ENCODE measurements at places on chromosomes 2 and 18.

DNA sequence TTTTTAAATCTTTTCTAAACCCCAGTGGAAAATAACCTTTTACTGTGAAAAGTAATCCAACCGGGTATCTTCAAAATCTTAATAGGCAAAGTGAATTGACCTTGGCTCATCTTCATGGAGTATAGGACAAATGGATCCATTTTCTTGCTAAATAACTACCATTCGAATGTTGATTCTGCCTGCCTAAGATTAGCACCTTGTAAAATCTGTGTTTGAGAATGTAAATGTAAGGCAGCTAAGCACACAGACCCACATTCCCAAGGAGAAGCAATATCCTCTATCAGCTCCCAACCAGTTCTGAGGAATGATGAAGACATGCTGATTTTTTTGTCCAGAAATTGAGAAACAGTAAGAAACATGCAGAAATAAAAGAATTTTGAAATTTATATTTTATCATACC, 509.8 kb upstream of the SMIM21 start:
- DNase-seq: no peak

DNA sequence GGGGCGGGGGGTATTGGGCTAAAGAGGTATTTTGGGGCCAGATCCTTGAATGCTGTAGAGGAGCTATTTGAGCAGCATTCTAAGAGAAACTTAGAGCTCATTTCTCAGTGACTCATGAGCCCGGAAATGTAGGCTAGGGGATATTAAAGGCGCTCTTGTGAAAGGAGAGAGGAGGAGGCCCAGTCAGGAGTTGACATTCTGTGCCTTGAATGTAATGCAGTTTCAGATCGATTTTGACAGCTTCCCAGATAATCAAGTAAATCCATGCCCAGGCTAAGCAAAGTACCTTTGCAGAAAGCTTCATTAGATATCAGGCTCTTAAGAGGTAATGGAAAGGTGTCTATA, 1.5 kb downstream of the CAB39 start:
- DNase-seq: peak; percentile 45

GRCh38 chr2:88159481-88159880, 10.7 kb upstream of the THNSL2 start:
- DNase-seq: no peak

GRCh38 chr2:219626540-219626939, 890 bp upstream of the SLC4A3 start:
- no peak for DNase-seq

GRCh38 chr2:158034198-158034866, 67.3 kb upstream of the UPP2 start:
- peak; percentile 60 for DNase-seq

GRCh38 chr2:72545790-72546189, 280.0 kb downstream of the EXOC6B start:
- no peak for DNase-seq

- peak; percentile 71 for DNase-seq
Observed at GRCh38 chr2:69013142-69013839, at the start of gene ANTXR1. Gene ANTXR1 (plus strand): TSS chr2:69013179. CDS start chr2:69013500, 321 bp downstream.

DNA sequence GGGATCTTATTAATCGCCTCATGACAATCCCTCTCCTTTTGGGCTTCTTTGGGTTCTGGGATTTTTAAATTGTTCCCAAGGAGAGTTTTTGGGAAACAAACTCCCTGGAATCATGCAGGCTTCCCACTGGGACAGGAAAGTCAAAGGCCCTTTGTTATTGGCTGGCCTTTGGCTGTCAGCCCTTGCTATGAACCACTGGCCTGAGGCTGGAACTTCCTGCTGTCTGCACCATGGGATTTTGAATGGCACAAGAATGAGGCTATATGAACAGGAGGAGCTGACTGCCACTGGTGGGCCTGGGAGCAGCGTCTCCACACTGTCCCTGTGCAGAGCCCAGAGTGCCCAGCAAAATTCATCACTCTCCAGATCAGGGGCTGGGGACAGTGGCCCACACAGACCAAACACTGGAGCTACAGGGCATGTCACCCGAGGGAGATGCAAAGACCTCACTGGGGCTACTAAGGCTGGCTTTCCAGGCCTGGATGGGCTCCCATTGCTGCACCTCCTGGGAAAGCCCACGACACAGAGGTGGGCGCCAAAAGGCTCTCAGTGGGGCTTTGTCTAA, 35.7 kb downstream of the STEAP3 start:
- DNase-seq: no peak

- no peak for DNase-seq
Observed at GRCh38 chr2:56372071-56372656, 188.4 kb downstream of the CCDC85A start.

DNA sequence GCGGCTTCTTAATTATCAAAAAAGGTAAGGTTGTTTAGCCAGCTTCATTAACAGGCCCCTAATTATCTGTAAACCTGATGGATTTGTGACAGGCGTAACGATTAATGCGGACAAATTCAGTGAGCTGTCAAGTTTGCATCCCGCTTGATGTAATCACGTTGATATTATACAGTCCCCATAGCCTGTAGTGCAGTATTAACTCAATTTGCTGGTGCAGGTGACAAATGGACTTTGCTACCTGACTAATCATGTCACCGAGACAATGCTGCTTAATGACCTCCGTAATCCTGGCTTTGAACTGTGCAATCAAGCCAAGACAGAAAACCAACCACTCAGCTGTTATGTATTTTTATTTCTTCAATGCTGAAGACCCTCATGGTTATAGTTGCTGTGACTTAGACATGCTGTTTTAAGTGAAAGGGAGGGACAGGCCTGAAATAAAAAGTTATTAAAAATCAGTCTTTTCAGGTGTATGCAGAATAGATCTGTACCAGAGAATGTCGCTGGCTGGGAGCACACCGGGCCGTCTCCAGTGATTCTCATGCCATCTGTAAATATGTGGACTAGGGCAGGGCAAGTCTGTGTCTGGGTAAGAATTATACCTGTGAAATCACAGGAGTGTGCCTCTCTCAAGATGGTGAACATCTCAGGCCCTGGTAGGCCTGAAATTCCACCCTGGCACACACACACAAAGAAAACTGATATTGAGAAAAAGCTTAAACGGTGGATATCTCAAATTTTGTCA, 4.3 kb downstream of the TSHZ1 start:
- DNase-seq: no peak

DNA sequence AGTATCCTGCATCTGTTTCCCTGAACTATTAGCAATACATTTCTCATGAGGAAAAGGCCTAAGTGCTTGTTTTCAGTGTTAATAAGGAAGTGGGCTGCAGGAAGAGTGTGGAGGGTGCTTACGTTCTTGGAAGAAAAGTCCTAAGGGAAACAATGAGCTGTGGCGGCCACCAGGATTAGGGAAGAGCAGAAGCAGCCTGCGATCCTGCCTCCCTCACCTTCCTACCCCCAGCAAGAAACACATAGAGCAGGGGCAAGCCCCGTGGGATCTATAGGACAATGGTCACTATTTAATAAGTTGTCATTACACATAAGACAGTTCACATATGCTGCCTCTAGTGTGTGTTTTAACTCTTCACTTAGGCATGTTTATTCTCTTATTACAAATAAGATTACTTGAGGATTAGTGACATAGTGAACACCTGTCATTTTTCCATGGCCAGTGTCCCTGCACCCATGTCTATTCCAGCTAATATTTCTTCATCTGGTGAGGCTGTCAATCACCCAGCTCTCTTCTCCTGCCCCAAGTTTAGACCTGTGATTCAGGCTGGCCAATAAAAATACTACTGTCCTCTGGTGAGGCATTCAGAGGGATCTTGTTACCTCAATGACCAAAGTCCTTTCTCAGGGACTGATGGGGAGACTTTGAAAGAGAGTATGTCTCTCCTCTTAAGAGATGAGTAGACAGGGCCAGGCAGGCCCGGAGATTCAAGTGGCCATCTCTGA, 510.9 kb upstream of the CELF4 start:
- DNase-seq: no peak

- no peak for DNase-seq
Observed at GRCh38 chr2:216796115-216796840, 63.6 kb downstream of the TNP1 start.

DNA sequence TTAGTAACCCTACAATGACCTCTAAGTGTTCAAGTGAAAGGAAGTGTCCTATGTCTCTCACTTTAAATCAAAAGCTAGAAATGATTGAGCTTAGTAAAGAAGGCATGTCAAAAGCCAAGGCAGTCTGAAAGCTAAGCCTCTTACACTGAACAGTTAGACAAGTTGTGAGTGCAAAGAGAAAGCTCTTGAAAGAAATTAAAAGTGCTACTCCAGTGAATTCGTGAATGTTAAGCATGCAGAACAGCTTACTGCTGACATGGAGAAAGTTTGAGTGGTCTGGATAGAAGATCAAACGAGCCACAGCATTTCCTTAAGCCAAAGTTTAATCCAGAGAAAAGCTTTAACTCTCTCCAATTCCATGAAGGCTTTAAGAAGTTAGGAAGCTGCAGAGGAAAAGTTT, 373.7 kb downstream of the NR4A2 start:
- DNase-seq: no peak

GRCh38 chr18:9513971-9514512, 38.7 kb downstream of the RALBP1 start:
- DNase-seq: no peak

DNA sequence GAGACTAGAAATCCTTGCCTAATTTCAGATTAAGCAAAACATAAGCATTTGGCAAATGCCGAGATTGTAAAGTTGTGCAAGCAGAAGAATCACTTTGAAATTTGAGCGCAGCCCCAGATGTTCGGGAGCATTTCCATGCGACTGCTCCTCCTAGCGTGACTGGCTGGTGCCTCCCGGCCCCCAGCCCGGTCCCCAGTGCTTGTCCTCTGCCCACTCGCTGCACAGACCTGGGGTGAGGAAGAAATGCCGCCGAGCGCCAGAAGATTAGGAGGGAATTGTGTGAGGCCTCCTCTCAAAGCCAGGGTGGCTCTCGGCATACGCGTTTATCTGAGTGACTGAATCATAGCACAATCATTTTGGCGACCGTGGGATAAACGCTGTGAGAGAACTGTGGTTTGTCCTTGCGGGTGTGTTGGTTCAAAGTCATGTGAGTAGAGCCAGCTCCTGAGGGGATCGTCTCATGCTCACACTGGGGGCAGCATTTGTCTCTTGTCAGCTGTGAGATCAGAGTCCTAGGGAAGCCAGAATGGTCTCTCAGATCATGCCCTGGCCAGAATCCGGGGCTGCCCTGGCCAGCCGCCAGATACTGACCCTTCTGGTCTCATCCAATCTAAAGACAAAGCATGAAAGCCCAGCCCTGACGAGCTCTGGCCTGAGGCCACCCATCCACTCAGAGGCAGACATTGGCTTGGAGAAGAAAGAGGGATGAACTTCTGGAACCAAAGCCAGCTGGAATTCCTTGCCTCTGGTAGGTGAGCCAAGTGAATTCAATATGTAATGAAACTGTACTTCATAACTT, 189.3 kb downstream of the SH3RF3 start:
- DNase-seq: no peak

GRCh38 chr2:206918263-206918662, 21.1 kb upstream of the CPO start:
- no peak for DNase-seq

DNA sequence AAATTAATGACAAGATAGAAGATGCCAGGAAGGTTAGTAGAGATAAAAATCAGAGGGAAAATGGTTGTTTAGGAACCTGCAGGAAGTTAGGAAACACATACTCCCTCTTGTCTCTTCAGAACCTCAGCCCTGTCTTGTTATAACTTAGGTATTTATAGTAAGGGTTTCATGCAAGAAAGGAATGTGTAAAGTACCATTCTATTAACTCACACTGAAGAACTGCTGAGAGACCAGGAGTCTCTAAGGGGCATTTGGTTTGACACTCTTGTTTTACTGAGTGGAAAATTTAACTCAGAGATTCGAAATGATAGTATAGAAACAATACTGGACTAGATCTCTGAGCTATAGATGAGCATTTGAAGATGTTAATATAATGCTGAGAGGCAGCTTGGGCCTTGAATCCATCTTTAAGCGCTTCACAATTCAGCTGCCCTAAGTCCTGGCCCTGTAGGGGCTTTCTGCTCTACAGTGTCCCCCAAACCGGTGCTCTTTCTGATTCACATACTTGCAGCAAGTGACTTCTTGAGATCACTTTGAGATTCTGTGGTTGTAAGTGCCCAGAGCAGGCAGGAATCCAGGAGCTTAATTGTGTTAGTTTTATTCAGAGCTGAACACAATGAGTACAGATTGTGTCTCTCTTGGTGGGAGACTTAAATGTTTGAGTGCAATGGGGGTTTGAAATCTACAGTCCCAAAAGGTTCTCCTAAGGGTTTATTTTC, 235.0 kb upstream of the RGPD4 start:
- no peak for DNase-seq

GRCh38 chr2:39399570-39399969, 37.5 kb downstream of the MAP4K3 start:
- DNase-seq: no peak

DNA sequence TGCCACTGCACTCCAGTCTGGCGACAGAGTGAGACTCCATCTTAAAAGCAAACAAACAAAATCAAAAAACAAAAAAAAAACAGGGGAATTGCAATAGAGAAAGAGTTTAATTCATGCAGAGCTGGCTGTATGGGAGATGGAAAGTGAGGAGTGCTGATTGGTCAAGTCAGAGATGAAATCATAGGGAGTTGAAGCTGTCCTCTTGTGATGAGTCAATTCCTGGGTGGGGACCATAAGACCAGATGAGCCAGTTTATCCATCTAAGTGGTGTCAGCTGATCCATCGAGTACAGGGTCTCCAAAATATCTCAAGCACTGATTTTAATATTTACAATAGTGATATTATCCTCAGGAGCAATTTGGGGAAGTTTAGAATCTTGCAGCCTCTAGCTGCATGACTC, 45.3 kb downstream of the FRZB start:
- no peak for DNase-seq

GRCh38 chr2:223880796-223881195, 43.4 kb upstream of the AP1S3 start:
- no peak for DNase-seq

- DNase-seq: no peak
Observed at GRCh38 chr2:167551416-167551815, 663.1 kb downstream of the XIRP2 start.

GRCh38 chr2:16395601-16396000, 270.0 kb downstream of the CYRIA start:
- DNase-seq: no peak

DNA sequence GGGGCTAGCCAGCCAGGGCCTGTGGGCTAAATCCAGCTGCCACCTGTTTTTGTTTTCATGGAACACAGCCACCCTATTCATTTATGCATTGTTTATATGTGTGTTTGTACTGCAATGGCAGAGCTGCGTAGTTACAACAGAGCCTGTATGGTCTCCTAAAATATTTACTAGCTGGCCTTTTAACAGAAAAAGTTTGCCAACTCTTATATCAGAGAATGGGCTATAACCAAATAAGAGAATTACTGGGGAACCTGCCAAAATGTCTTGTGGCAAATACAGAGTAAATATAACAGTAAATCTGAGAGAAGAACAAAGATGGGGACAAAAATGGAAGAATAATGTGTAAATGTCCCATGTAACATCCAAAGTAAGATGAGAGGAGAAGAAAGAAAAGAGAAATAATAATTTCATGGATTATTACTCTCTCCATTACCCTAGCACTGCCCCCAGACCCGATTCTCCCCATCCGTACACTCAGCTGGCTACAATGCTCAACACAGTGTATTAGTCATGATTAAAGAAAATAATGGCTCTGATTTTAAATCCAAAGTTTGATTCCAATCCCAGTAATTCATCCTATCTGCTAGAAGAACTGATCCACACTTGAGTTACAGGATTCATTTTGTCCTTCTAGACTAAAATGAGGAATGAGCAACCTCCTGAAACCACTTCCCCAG, 249.3 kb downstream of the LRATD1 start:
- no peak for DNase-seq
